Aorta (tissue), 5 donors: ENCODE measurements at places on chromosomes 2 and 18.

- no peak for DNase-seq
These were observed 200.5 kb downstream of the CPS1 start for GRCh38 chr2:210756855-210757254.

DNA sequence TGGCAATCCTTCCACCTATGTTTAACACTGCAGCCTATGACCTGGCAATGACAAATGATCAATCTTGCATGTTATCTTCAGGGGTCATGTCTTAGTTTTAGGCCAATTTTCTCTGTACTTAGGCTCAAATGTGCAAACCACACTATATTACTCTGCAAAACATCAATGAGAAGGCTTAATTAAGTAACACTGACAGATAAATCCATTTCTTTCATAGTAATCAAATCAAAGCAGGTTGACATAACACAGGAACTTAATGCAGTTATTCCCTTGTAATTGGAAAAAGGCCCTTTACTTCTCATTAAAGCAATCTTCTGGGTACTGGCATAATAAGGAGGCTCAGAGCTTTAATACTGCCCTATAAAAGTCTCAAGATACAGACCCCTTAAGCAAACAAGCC is 114.4 kb downstream of the TCF4 start:
- DNase-seq: no peak

- DNase-seq: no peak
These were observed 13.4 kb downstream of the SERPINB7 start for GRCh38 chr18:63788447-63789096.

DNA sequence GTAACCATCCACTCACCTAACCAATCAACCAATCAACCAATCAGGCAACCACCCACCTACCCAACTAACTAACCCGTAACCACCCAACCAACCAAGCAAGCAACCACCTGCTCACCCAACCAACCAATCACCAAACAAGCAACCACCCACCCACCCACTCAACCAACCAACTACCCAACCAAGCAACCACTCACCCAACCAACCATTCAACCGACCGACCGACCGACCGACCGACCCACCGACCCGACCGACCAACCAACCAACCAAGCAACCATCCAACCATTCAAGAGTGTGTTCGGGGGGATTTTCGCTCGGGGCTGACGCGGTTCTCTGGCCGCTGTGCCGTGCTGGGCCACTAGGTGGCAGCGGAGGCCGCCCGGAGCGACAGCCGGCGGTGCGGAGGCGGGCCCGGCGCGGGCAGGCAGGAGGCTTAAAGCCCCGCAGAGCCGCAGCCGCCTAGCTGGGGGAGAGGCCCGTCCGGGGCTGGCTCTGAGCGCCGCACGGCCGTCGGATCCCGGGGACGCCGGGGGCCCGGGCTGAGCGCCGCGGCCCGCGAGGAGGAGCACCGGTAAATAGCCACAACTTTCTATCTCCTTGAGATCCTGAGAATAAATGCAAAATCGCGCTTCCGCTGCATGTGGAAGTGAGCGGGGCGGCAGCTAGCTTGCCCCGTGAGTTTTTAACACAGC is at the start of gene MC5R:
Gene MC5R (plus strand): TSS at position 443 of the 689 bp plus-strand sequence. CDS start 1,617 bp downstream, outside the sequence.
- DNase-seq: peak; percentile 91

- DNase-seq: no peak
These were observed 376.8 kb upstream of the NT5C1B start for GRCh38 chr2:18966131-18966530.

GRCh38 chr18:32767400-32767799 is 5.4 kb downstream of the KLHL14 start:
- DNase-seq: no peak

GRCh38 chr2:177589186-177589585 is 196.6 kb downstream of the AGPS start:
- DNase-seq: no peak

GRCh38 chr2:152384992-152385391 is 50.0 kb downstream of the FMNL2 start:
- DNase-seq: no peak

- no peak for DNase-seq
These were observed 42.1 kb upstream of the GPR39 start for GRCh38 chr2:132374551-132374950.

DNA sequence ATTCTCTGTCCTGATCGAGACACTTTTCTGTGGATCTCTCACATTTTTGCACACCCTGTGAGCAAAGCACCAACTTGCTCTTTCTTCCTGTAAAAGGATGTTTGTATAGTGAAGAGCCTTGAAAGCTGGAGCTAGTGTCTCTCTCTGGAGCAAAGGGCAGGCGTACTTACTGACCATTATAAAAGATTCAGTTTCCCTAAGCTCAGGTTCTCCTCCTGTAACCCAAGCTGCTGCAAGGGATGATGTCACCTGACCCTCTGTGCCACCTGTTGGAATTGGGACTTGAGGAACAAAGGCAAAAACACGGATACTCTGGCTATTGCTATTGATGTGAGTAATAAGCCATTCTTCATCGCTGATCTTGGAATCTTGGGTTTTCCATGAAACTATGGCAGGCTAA is 52.6 kb upstream of the NEMP2 start:
- DNase-seq: no peak

GRCh38 chr18:24878289-24878688 is 417.9 kb downstream of the HRH4 start:
- DNase-seq: no peak

GRCh38 chr2:229239021-229239420 is 32.1 kb downstream of the PID1 start:
- DNase-seq: no peak

DNA sequence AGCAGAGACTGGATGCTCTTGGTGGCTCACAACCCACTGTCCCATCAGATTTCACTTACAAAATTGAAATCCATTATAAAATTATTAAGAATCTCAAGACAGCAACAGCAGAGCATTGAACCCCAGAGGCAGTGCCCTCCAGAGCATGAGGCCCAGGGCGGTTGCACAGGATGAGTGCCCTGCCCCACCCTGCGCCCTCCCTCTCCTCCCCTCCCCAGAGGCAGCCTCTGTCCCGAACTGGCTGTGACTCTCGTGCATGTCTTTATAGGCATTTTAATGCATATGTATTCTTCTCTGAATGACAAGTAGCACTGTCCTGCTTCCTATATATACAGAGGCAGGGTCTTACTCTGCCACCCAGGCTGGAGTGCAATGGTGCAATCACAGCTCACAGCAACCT is 10.4 kb downstream of the MFSD2B start:
- no peak for DNase-seq

DNA sequence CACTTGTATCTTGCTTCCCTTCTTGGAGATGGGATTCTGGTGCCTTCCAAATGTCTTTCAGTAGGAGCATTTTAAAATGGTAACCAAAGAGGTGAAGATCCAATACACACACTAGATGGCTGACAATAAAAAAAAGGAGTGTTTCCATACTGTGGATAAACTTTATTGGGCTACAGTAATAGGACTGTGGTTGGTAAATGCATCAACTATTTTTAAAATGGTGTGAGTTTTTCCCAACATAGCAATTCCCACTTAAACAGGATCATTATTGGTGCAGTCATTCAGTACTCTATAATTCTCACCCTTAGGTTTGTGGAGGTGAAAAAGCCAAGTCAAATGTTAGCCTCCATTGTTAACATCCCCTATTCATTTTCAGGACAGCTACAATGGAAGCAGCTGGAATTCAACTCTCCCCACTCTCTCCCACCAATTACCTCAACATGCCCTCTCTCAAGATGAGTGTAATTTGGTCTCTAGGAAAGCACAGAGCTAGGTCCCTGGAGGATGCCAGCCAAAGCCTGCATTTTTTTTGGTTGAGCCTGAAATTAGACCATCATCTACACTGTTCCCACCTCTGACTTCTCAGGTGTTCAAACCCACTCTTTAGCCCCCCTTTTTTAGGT is 273.3 kb downstream of the TCF4 start:
- DNase-seq: no peak

DNA sequence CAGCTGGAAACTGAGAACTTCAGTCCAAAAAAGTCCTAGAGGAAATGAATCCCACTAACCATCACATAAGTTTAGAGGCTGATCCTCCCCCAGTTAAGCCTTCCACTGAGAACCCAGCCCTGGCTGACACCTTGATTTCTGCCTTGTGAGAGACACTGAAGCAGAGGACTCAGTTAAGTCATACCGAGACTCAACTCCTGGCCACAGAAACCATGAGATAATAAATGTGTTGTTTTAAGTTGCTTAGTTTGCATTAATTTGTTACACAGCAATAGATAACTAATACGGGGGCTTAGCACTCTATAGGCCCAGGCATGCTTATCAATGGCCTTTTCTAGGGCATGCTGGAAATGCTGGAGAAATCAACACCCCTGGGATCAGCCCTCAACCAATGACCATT is 3.4 kb upstream of the ADD2 start:
- DNase-seq: no peak

DNA sequence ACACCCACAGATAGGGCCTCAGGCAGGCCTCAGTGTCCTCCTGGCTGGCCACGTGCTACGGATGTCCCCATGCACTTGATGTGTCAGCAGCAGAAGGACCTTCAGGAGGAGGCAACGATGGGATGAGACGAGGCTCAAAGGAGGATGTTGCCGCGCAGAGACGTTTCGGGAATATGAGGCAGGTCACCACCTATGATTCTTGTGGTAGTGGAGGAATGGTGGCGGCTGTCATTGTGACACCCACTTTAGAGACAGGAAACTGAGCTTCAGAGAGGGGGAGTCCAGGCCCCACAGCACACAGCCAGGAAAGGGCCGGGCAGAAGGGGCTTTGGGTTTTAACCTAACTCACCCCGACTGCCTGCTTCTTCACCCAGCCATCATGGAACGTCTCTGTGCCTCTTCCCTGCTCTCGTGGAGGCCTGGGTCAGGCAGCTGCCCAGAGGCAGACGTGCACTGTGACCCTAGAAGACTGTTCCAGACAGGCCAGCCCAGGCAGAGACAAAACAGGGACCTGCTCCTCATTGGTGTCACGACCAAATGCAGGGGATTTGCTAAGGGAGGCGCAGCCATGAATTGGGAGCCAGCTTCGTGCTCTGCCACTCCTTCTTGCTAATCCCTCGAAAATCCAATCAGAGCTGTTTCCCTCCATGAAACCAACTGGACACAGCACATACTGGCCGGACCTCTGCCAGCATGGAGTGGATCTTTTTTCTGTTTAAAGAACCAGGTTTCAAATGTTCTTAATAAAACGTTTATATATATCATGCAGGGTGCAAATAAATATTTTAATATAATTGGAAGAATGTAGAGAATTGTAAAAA is 169.2 kb downstream of the ASB1 start:
- DNase-seq: no peak

DNA sequence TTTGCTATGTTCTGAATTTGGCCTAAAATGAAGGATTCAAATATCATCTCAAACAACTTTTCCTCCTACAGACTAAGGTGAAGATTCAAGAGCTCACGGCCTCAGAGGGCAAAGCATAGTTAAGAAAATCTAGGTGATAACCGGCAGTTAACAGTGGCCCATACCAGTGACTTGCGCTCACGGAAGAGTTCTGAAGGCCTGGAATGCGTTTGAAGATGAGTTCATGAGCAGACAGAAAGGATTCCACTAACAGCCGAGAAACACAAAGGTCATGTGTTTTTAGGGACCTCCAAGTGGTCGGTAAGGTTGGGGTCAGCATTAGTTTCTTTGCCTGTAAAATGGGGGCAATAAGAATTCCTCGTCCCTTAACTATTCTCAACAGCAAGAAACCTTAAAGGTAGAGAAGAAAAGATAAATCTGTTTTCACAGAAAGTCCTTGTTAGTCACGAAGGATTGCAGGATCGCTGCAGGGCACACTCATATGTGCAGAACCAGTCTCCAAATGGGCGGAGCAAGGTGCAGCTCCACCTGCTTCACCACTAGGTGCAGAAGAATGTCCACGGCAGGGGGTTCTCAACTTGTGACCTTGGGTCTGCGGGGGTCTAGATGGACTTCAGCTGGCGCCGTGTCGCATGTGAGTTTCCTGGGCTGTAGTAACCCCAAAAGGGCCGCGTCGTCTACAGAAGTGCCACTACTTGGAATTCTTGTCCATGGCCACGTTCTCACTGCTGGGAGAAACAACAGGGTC is 708 bp upstream of the RPIA start:
- DNase-seq: peak; percentile 49

DNA sequence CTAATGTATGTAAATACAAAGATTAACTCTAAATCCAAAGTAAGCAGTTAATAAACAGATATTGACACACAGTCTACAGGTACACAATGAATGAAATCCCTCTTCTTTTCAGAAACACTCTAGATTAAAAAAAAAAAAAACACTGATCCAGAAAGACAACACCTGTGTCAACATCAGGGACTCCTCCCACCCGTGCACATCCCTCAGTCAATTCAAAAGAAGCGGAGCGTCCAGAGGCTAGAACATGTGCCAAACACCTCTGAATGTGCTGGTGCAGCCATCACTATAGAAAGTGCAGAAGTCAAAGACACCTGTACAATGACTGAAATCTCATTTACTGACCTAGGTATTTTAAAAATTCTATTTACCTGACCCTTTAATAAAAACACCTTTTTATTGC is 622.6 kb upstream of the ID2 start:
- DNase-seq: no peak

DNA sequence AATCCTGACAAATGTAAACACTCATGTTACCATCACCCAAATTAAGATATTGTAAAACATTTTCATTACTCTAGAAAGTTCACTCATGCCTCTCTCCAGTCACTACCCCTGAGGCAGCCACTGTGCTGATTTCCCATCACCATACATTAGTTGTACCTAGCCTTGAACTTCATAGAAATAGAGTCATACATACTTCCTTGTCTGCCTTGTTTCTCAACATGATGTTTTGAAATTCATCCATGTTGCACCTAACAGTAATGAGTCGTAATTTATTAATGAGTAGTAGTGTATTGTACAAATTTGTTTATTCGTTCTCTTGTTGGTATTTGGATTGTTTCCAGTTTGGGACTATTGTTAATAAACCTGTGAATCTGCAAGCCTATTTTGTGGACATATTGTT is 49.0 kb upstream of the TWSG1 start:
- DNase-seq: no peak

- no peak for DNase-seq
These were observed 94.0 kb upstream of the OTX1 start for GRCh38 chr2:62956651-62957050.

DNA sequence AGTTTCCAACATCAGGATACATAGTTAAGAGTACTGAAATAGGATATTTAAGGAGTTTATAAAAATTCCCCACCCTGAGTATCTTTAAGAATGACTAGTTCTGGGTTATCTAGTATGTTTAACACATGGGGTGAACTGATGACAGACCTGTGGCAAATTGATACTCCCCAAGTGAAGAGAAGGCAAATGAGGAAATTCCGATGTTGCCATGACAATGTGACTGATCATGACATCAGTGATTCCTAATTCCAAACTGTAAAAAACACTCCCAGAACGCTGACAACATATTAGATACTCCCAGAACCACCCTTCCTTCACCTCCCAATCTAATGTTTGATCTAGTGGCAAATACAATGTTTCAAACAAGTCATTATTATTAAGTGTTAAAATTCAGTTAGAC is 77.6 kb downstream of the RBMS1 start:
- DNase-seq: no peak

- DNase-seq: no peak
These were observed 60.1 kb downstream of the LIMS1 start for GRCh38 chr2:108594132-108594981.

GRCh38 chr18:58135183-58135641 is 91.2 kb downstream of the NEDD4L start:
- no peak for DNase-seq
